CD4-positive, alpha-beta T cell treated with Interleukin-15 for 4 hours (primary cell): ENCODE measurements at places on chromosomes 1 and 21.
A peak's percentile ranks its signal among the peaks of the same experiment; 100 is the strongest.

- no peak for DNase-seq
Measured at GRCh38 chr1:36708587-36708986, 225.9 kb upstream of the CSF3R start.

- no peak for DNase-seq
Measured at GRCh38 chr1:180363246-180363995, 133.4 kb downstream of the LHX4 start.

GRCh38 chr1:8599646-8600212 lies 217.7 kb downstream of the RERE start:
- DNase-seq: no peak

GRCh38 chr21:14630556-14631069 lies 84.5 kb upstream of the SAMSN1 start:
- DNase-seq: peak; percentile 44

DNA sequence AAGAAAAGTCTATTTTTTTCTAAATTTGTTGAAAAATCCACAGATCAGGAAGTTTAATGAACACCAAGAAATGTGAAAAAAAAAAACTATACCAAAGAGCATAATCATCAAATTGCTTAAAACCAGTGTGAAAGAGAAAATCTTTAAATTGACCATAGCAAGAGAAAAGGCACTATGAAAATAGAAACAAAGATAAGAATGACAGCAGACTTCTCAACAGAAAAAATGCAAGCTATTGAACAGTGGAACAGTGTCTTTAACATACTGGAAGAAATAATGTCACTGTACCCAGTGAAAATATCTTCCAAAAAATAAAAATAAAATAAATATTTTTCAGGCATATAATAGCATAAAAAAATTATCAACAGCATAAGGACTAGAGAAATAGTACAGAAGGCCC lies 243.0 kb upstream of the GJB5 start:
- no peak for DNase-seq
